Stimulated activated CD4-positive, alpha-beta T cell treated with anti-CD3 and anti-CD28 coated beads, Interleukin-12 subunit alpha, Interleukin-12 subunit beta, amount 100 ng/mL, for 4 hours (primary cell): ENCODE measurements at places on chromosomes 6 and 20.

- DNase-seq: no peak
Measured at GRCh38 chr20:37816003-37816402, 86.9 kb upstream of the VSTM2L start.

DNA sequence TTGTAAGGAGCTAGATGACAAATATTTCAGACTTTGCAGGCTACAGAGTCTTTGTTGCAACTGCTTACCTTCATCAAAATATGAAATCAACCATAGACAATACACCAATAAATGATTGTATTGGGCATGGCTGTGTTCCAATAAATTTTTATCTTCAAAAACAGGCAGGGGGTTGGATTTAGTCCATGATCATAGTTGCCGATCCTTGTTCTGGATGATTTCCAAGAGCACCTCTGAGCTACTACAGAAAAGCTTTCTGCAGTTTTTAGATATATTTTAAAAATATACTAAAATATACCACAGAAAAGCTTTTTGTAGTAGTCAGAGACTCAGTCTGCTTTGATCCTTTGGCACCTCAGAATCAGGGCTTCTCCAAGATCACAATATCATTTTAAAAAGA lies 145.0 kb downstream of the HTR1B start:
- no peak for DNase-seq

DNA sequence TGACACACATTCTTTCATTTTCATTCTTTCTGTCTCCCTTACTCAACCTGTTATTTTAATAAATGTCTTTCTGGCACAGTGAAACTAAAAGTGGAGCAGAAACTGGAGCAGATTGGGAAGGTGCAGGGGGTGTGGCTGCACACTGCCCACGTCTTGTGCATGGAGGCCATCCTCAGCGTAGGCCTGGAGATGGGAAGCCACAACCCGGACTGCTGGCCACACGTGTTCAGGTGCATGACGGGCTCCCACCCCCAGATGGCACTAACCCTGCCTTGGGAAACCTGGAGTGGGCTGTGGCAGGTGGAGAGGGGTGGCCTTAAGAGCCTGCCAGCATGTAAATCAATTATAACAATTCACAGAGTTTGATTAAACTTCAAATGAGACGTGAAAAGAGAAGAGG lies 71.4 kb upstream of the PBOV1 start:
- no peak for DNase-seq

DNA sequence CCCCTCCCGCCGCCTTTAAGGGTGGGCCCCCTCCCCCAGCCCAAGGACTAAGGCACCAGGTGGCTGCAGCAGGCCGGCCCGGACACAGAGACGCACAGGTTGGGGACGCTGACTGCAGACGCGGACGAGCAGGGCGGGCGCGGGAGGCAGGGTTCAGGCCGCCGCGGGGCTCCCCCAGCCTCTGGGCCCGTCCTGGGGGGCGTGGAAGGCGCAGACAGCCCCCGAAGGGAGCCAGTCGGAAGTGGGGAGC lies 9.3 kb downstream of the DUSP15 start:
- DNase-seq: no peak

- no peak for DNase-seq
Measured at GRCh38 chr6:113178349-113178748, 678.8 kb upstream of the MARCKS start.

DNA sequence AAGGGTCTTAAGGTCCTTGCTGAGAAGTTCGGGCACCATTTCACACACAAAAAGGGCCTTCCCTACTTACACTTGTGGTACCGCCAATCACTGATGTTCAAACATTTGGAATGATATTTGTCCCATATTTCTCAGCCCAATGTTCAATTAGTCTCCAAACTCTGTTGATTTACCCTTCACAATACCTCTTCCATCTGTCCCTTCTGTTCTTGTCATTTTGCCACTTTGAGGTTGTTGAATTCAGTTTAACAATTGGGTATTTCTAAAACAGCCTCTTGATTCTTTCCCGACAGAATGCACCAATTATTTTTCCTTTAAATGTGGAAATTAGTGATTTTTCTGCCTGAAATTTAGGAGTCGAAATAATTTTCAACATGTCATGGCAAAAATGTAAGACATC lies 46.2 kb downstream of the NOX3 start:
- no peak for DNase-seq

DNA sequence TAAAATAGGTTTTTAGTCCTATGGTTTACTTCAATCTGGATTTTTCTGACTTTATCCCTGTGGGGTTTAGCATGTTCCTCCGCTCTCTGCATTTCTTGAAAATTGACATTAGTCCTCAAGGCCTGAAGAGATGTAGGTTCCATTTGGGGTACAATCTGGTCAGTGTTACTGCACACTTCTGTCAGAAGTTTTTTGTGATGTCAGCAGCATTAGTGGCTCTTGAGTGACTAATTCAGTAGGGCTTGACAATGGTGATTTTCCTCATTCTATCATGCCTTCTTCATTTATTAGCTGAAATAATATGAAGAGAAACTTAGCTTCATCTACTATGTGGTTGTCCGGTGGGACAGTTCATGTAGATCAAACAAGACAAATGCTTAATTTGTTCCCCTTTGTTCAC lies 114.6 kb downstream of the PDE10A start:
- DNase-seq: no peak

- no peak for DNase-seq
Measured at GRCh38 chr6:41092421-41093140, 19.8 kb downstream of the NFYA start.

DNA sequence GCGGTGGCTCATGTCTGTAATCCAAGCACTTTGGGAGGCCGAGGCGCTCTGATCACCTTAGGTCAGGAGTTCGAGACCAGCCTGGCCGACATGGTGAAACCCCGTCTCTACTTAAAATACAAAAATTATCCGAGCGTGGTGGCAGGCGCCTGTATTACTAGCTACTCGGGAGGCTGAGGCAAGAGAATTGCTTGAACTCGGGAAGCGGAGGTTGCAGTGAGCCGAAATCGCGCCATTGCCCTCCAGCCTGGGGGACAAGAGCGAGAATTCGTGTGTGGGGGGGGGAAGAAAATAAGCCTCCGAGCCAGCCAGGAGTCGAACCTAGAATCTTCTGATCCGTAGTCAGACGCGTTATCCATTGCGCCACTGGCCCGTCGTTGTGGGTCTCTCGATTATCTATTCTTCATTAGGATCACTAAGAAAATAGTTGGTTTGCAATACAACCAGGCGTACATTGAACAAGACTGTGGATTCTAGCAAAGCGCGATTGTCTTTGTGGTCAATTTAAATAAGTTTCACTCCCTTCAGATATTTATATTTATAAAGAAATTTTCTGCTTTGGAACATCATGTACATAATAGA lies 33.9 kb upstream of the PRSS16 start:
- DNase-seq: no peak

GRCh38 chr20:32497589-32498224 lies 87.4 kb downstream of the NOL4L start:
- no peak for DNase-seq

- no peak for DNase-seq
Measured at GRCh38 chr6:3913077-3913957, 64.1 kb downstream of the FAM50B start.

DNA sequence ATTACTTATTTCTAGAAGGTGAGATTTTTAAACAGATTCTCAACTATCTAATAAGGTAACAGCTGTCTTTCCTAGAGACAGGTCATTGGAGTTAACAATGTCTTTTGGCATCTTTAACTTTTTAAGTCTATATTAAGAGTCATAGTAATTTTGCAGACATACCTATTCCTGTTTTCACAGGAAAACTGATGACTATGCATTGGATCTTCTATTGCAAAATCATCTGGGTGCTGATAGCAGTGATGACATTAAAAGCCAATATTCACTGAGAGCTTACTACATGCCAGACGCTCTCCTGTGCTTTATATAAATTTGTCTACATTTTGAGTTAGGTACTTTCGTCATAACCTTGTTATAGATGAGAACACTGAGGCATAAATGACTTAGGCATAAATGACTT lies 462.4 kb upstream of the MARCKS start:
- DNase-seq: no peak

- DNase-seq: no peak
Measured at GRCh38 chr20:57876163-57876562, 166.3 kb upstream of the PMEPA1 start.

- DNase-seq: no peak
Measured at GRCh38 chr6:40163924-40164323, 229.7 kb upstream of the MOCS1 start.

DNA sequence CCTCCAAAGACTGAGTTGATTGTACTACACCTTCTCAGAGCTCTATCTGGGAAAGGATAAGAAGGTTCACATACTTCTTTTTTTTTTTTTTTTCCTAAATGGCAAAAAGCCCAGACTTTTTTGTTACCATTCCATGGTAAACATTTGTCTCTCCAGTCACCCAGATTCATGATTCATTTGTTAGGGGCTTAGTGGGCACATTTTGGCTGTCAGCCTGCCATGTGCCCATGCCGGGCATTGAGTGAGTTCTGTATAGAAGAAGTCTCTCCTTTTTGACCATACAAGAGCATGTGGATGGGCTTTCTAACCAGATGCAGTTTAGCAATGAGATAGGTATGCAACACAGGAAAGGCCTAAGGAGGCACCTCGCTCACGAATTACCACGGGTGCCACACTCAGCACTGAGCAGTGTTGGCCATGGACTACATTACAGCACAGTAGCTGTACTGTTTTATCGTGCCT lies 447.5 kb upstream of the HSF2 start:
- no peak for DNase-seq

GRCh38 chr6:36129941-36130666 lies at the start of gene MAPK13:
Gene MAPK13, plus strand, starts transcription at chr6:36130513. Its CDS starts 70 bp downstream, at chr6:36130583.
- peak; percentile 34 for DNase-seq

GRCh38 chr6:41430875-41431274 lies 95.5 kb downstream of the NCR2 start:
- no peak for DNase-seq

DNA sequence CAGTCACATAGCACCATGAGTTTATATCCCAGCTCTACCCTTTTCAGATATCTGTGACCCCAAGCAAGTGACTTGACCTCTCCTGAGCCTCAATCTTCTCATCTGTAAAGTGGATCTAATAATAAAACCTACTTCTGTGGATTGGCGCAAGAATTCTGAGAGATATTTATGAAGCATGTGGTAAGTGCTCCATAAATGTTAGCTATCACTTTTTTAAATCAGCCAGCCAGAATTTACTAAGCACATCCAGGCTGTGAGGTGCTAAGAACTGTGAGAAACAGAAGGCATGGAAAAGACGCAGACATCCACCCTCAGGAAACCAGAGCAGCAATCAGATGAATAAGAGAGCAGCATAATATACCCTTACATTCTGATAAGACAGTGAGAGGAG lies 862 bp downstream of the C20orf96 start:
- DNase-seq: no peak

DNA sequence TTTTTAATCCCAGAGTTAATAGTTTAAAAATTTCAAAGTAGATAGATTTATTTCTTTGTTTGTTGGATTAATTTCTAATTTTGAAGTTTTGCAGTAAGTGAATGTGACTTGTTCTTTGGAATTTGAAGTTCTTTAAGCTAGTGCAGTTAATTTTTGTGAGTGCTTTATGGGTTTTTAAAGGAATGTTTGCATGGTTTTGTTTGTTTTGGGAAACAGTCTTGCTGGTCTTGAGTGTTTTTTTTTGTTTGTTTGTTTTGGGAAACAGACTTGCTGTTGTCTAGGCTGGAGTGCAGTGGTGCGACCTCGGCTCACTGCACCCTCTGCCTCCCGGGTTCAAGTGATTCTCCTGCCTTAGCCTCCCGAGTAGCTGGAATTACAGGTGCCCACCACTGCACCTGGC lies 9.5 kb downstream of the PANK2 start:
- DNase-seq: no peak

DNA sequence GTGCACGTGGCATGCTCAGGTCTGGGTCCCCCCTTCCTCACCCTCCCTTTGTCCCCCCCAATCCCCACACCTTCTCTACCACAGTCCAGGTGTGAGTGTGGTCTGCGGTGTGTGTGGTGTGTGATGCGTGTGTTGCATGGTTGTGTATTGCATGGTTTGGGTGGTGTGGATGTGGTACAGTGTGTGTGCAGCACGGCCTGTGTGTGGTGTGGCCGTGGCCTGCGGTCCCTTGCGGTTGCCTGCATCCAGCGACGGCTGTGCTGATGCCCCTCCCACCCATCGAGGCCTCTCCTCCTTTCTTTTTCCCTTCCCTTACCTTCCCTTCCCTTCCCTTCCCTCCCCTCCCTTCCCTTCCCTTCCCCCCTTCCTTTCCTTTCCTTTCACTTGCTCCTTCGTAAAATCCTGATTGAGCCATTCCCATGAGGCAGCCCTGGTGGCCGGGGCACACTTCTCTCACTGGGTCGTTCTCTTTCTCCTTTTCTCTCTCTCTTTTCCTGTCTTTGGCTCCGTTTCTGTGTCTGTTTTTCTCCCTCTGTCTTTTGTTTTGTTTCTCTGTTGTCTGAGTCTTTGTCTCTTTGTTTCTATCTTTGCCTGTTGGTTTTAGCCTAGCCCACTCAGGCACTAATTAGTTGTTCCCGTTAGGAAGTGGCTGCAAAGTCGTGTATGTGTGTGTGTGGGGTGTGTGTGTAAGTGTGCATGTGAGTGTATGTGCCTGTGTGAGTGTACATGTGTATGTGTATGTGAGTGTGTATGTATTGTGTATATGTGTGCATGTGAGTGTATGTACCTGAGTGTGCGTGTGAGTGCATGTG lies 65.7 kb downstream of the SRC start:
- DNase-seq: no peak

- no peak for DNase-seq
Measured at GRCh38 chr6:131931063-131931750, 20.0 kb downstream of the CCN2 start.

DNA sequence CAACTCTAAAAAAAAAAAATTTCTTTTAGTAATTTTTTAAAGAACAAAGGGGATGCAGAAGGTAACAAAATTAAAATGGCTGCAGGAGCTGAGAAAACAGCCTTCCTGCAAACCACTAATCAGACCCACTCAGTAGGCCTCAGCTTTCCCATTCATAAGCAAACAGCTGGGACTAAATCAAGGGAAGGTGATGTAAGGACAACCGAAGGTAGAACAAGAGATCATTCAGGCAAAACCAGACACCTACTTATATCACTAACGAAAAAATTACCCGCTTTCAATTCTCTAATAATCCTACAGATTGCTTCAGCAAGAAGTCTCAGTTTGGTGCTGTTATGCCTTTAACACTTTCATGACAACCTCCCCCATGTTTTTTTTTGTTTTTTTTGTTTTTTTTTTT lies 124.0 kb downstream of the ZMYND8 start:
- DNase-seq: no peak

DNA sequence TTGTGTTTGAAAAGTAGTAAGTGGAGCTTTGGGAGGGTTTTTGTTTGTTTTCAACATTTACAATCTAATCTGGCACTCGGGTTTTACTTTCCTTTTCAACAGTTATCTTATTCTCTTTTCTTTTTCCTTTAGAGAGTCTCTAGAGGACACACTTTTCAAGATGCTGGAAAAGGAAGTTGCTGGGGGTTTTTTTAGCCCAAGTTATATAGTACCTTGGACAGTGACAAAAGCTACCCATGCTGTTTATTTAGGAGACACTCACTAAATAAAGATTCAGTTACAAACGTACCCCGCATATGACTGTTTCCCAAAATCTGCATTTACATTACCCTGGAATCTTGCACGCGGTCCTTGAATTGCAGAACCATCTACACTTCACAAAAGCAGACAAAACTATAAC lies 78.8 kb downstream of the MAP7 start:
- no peak for DNase-seq

- DNase-seq: no peak
Measured at GRCh38 chr6:56730663-56731529, 88.2 kb upstream of the DST start.
